ENCODE measurements at places on chromosomes 7 and 10.

GRCh38 chr7:132942701-132943100 lies 139.2 kb downstream of the CHCHD3 start:
- ATAC-seq, result no peak

DNA sequence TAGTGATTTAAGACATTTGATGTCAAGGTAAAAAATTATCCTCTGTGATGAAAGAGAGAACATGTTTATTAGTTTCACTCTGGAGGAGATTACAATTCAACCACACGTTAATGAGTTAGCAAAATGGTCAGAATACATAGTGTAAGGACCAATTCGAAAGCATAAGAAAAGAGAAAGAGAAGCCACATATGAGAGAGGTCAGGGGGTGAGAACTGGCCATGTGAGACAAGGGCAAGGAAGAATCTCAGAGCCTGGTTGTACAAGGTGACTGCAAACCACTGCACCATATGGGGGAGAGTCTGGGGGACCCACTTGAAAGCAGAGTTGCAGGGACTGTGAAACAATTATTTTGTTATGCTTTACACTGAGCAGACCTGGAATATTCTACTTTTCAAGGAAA lies 27.7 kb upstream of the BET1 start:
- ATAC-seq, result no peak

GRCh38 chr7:50657341-50657873 lies 92.2 kb upstream of the DDC start:
- ATAC-seq, result peak; percentile 81

DNA sequence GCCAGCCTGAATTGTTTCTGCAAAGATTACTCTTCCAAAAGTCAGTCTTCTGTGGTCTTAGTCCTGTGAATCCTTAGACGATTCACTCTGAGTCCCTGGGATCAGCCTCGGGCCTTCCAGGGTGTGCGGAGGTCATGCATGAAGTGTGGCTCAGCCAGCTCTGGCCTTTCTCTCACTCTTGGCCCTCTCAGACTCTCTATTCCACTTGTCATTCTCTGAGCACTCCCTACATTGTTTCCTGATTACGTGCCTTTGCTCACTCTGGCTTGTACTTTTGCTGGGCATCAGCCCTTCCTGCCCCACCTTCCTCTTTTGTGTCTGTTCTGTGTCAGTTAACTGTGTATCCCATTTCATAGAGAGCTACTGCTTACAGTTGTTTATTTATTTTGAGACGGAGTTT lies 36.0 kb downstream of the CCNY start:
- peak; percentile 80 for ATAC-seq

DNA sequence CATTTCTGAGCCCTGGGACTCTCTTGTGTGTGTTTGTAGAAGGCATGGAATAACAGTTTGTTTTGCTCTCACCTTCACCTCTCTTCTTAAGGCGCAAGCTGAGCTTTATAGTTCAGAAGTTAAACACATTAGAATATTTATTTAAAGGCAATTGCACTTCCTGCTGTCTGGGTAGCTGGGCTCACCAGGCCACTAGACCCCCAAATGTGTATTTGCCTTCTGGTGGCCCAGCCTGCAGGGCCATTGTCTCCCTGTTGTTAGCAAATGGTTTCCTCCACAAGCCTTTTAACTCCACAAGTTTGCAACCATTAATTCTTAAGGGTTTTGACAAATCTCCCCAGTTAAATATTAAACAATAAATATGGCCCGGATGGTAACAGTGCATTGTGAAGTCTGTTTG lies 31.1 kb upstream of the NEUROD6 start:
- no peak for ATAC-seq

DNA sequence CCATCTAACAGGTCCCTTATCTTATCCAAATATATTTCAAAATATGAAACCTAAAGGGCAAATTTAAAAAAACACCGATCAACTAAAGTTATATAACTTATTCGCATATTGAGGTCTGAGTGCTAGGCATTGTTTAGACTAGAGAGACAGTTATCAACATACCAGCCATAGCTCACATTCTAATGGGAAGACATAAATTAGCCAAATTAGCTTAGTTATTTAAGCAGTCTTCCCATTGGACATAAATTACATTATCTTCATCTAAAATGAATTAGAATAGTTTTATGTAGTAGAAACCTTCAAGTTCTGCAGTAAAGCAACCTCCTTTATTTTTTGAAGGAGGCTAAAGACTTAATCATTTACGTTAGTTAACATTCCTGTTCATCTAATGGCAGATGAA lies 17.4 kb downstream of the KIF5B start:
- ATAC-seq, result no peak

DNA sequence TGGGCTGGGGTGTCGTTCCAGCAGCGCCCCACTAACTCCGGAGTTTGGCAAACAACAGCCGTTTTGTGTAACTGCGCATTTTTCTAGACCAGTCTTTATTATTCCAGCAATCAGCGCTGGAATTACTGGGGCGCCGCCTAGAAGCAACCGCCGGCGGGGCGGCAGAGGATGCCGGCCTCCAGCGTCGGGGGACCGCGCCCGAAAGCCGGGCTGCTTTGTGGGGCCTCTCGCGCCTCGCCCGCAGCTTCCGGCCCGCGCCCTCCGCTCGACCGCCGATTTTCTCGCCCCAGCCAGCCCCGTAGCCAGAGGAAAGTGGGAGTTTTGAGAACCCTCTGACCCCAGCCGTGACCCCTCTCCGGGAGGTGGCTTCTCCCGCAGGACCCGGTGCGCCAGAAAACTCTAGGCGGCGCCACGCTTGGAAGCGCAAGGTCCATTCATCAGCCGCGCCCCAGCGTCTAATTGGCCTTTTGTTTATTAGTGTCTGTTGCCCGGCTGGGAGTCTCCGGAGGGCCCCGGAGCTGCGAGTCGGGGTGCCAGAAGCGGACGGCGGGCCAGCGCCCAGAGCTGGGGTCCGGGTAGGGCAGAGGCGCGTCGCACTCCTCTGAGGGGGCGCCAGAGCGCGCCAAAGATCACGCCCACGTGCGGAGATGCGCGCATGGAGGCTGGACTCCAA lies 10.7 kb downstream of the EMX2 start:
- ATAC-seq, result no peak

GRCh38 chr7:101140746-101141382 lies 13.4 kb upstream of the AP1S1 start:
- no peak for ATAC-seq

- ATAC-seq, result no peak
Observed at GRCh38 chr10:131822013-131822691, 78.7 kb upstream of the PPP2R2D start.

DNA sequence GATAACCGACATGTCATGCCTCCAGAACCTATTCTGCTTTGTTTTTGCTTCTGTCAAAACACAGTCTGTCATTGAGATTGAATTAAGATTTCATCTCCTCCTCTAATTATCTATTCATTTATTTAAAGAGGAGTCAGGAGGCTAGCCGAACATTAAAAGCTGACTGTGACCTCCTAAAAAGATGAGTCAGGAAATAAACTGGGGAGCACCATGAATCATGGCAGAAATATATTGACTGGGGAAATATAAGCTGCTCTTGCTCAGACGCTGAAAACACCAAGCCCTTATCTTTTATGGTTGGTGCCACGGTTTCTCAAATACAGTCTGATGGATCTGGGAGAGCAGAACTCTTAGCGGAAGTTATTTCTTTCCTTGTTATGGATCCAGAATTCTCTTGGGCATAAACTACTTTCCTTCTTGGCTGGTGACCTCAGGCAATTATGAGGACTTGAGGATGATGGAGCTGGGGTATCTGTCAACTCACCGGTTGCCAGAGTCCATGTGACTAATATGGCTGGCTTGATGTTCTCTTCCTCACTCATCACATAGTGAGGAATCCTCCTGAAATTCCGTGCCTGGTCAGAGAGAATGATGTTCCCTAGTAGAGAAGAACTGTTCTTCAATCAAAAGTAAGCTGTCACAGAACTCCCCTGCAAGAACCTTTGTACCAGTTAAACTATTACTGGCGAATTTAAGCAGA lies 307.6 kb upstream of the PHYHIPL start:
- no peak for ATAC-seq

- no peak for ATAC-seq
Observed at GRCh38 chr10:104784452-104784851, 143.4 kb downstream of the SORCS3 start.

GRCh38 chr10:42645103-42645502 lies 6.7 kb upstream of the ZNF33B start:
- ATAC-seq, result no peak

DNA sequence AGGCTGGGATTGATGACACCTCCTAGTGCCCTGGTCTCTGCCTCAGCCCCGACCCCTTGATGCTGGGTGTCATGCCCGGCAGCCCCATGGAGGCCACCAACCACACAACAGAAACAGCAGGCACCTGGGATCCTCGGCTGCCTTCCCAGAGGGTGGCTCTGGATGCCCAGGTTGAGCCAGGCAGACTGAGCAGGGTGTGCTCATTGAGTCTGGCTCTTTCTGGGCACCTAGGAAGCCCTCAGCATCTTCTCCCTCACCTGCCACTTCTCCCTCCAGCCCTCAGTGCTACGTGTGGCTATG lies 484.5 kb upstream of the MGMT start:
- ATAC-seq, result no peak

DNA sequence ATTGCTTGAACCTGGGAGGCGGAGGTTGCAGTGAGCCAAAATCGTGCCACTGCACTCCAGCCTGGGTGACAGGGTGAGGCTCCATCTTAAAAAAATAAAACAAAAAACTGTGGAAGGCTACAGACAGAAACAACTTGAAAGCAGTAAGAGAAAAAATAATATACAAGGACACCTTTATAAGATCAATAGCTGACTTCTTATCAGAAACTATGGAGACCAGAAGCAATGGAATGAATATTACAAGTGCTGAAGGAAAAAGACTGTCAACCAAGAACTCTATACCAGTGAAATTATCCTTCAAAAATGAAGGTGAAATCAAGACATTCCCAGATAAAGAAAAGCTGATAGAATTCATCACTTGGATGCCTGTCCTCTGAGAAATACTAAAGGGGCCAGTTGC lies 49.0 kb downstream of the RBAK start:
- ATAC-seq, result no peak

- no peak for ATAC-seq
Observed at GRCh38 chr7:84877943-84878570, 308.8 kb downstream of the SEMA3D start.

DNA sequence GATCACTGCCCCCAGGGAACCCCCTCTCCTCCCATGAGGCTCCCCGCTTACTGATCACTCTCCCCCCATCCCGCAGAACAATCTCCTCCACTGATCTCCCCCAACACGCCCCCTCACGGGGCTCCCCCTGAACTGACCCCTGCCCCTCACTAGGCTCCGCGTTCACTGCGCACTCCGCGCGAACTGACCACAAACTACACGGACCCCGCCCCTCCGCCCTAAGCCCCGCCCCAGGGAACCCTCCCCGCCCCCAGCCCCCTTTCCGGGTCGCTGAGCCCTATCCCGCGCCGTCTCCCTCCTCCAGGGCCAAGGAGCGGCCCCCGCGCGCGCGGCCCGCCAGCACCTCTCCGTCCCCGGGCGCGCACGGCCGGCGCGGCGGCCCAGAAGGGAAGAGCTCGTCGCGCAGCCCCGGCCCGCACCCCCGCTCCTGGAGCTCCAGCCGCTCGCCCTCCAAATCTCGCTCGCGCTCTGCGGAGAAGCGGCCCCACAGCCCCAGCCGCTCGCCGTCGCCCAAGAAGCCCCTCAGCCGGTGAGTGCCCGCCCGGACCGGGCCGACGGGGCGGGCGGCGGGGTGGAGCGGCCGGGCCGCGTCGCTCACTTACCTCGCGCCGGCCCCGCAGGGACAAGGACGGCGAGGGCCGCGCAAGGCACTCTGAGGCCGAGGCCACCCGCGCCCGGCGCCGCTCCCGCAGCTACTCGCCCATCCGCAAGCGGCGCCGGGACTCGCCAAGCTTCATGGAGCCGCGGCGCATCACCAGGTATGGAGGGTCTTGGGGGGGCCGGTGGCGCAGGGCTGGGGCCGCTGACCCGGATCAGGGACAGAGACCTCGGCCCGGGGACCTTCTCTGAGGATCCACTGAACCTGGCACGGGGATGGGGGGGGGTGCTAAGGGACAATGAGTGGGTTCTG lies 19.9 kb upstream of the HSPB1 start:
- ATAC-seq, result peak; percentile 67

DNA sequence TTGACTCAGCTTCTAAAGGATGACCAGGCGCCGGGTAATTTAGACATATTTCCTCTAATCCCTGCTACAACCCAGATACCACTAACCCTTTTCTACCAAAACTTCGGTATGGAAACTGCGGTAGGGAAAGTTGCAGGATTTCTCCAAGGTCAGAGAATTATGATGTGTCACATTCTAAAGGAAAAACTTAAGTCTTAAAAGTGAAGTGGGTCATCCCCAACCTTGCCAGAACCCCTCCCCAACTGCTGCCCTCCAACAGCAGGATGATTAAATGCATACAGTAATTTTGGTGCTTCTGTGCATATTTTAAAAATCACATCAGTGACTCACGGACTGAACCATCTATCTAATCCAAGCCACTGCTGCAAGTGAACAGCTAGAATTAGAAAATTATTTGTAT lies 52.7 kb downstream of the GRB10 start:
- no peak for ATAC-seq

DNA sequence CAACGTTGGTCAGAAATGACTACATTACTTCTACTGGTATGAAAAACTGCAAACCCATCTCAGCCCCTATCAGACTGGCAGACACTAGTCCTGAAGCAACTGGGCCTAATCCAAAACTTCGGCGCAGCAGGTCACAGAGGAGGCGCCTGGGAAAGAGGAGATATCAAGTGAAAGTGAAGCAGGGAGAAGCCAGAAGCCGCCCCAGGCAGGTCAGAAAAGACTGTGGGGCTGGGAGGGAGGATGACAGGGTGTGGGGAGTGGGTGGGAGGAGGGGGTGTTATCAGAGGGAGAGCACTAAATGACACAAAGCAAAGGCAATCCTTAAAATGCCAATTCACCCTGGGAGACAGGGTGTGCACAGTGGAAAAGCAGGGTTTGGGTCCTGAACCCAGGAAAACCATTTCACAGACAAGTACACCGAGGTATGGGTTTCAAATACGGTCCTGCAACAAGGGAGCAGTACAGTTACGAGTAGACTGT lies 731 bp downstream of the CHCHD3 start:
- ATAC-seq, result no peak

GRCh38 chr7:20331910-20332813 lies 1.5 kb downstream of the ITGB8 start:
- ATAC-seq, result no peak

DNA sequence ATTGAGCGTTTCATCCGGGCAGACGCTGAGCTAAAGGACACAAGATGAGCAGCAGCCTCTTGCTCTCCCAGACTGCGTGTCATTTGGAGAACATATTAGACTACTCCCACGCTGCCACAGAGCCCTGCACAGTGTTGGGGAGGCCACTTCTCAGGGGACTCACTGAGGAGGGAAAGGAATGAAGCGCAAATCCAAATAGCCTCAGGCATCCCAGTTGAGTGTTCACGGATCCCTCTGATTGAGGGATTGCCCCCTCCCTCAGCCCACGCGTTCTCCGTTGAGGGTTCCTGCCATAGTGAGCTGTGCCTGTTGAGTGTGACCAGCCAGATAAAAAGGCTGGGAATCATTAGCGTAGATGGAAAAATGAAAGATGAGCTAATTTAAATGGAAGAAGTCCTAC lies 563.4 kb downstream of the ACTR3B start:
- ATAC-seq, result no peak

- ATAC-seq, result no peak
Observed at GRCh38 chr10:124898471-124898870, 43.5 kb upstream of the ZRANB1 start.

Data from gastroesophageal sphincter (tissue), 4 donors.